ENCODE measurements at places on chromosomes 2 and 18.

DNA sequence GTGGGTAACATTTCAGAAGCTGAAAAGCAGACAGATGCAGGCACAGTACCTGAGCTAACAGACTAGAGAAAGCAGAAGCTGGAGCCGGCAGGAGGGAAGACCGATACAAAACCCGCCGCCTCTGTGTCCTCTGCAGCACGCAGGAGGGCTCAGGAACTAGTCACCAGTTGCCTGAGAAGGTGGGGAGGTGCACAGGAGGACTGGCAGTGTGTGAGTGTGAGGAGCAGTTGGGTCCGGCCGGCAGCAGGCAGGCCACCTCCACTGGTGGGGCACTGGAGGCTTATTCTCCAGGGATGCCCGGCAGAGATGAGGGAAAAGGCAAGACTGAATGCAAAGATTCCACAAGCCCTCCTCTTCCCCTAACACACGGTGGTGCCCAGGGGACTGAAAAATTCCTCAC is 18.2 kb downstream of the ERCC3 start:
- no peak for DNase-seq

- peak; percentile 28 for DNase-seq
These were observed 14.2 kb upstream of the CXCR4 start for GRCh38 chr2:136131961-136132824.

DNA sequence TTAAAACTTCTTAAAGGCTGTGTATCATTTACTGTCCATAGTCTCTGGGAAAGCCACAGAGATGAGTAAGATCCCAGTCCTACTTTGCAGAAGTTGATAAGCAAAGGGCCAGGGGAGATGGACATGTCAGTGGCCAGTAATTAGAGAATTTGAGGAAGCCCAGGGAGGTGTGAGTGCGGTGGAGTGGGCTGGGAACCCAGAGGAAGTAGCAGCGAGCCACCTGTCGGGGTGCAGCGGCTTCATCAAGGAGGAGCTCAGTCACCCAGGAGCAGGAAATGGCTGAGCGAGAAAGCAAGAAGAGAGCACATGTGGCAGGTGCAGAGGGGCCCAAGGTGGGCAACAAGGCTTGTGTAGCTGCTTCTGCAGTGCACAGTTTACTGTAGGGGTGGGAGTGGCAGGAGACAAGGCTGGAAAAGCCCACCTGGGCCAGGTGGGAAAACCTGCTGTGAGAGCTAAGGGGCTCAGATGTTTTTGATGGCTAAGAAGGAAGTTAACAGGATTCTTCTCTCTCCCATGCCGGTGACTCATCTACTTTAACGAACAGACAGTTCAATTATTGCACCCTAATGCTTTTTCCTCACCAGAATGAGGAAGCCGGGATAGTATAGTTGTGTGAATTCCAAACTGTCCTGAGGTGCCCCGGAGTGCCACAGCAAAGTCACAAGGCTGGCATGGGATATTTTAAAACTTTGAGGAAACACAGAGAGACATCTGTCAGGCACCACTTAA is 34.8 kb upstream of the MGAT5 start:
- DNase-seq, result no peak

- DNase-seq, result no peak
These were observed 63.5 kb downstream of the STAT4 start for GRCh38 chr2:191087311-191087710.

GRCh38 chr2:101395545-101396315 is 8.4 kb upstream of the CREG2 start:
- DNase-seq, result no peak

DNA sequence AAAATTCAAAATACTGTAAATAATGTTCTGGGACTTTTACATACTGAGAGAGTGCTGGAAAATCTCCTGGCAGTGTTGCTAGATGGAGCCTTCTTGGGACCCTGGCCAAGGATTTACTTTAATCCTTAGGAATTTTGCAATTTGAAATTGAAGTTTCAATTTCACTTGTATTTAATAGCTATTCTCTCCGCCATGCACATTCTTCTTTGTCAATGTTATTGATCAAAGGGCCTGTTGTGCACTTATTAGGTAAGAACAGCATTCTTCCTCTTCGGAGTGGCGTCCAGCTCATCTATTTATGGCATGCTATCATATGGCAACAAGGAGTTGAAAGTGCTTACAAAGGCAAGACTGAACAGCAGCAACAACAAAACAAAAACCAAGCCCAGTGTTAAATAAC is 40.1 kb upstream of the SOS1 start:
- DNase-seq, result no peak

DNA sequence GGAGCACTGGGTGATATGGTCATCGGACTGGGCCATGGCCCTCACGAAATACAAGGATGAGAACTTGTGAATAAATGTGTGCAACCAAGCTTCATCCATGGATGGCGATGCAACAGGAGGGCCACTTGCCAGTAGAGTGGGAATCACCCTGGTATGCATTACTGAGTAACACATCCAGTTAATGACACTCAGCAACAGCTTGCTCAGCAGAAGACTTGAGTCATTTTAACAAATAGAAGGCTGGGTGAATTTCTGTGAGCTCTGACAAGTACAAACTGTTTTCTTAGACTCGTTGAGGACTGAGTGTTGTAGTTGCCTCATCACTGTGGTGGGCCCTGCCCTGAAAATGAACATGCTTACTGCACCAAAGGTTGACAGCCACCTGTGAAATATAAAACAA is 221.6 kb downstream of the NCKAP5 start:
- DNase-seq, result no peak

All from stimulated activated CD4-positive, alpha-beta T cell treated with anti-CD3 and anti-CD28 coated beads, Interleukin-15, amount 100 ng/mL, for 1 hour (primary cell).